Sciatic nerve (tissue), 2 donors: ENCODE measurements at places on chromosomes 3 and 15. TPM values are rescaled to one million over a fixed set of nuclear protein-coding genes. Genes with fewer than 3 reads are reported as not detected.

DNA sequence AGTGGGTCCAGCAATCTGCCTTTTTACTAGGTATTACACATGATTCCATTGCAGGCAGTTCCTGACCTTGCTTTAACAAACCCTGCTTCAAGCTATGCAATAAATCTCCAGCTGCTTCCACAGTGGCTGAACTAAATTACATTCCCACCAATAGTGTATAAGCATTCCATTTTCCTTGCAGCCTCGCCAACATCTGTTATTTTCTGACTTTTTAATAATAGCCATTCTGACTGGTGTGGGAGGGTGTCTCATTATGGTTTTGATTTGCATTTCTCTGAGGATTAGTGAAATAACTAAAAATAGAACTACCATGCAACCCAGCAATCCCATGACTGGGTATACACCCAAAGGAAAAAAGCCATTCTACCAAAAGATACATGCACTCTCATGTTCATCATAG is 36.4 kb upstream of the DNAJC13 start:
- no peak for DNase-seq

DNA sequence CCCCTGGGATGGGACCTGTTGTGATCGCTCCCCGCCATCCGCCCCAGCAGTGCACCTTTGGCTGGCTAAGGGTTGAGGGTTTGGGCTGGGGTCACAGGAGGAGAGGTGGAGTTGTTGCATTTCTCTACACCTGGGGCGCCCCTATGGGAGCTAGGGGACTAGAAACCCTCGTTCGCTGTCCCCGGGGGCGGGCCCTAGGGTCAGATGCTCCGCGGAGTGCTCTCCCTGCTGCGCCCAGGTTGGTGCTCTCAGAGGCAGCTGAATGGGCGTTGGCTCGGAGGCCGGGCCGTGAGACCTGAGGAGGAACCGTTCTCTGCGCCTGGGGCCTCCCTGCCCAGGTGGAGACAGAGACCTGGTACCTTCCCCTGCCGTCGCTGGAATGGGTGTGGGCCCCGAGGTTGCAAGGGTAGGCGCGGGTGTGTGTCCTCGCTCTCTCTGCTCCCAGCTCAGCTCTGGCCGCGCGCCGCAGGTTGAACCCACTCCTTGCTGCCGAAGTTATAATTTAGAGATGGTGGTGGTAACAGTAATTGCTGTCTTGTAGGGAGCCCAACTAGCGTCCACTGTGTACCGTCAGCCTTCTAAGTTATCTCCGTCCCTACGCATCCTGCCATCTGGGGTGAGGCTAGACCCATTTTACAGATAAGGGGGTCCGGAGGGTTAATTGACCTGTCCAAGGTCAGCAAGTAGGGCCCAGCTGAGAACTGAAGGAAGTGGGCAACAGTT is 965 bp downstream of the FLNB start:
- peak; percentile 69 for DNase-seq

GRCh38 chr3:161854232-161854771 is 357.7 kb downstream of the OTOL1 start:
- DNase-seq, result no peak

DNA sequence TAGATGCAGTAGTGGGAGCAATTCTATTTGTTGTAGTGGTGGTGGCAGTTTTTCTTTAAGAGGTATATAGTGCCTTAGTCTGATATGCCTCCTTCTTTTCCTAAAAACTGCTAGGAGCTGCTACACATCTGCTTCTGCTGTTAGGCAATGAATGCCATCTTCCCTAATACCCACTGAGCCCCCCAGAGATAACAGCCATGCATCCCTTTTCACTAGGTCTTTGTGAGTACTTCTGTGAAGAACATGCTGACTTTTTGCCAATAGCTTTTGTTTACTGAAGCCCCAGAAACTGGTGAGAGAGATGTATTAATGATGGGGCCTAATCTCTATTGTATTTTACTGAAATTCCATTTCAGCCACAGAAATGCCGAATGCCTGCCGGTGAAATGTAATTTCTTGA is 92.6 kb upstream of the CHL1 start:
- DNase-seq, result no peak

The INTS14 gene
- total RNA-seq, result 24.4 TPM

- DNase-seq, result no peak
Measured at GRCh38 chr15:30065025-30065801, 17.5 kb upstream of the GOLGA8J start.

DNA sequence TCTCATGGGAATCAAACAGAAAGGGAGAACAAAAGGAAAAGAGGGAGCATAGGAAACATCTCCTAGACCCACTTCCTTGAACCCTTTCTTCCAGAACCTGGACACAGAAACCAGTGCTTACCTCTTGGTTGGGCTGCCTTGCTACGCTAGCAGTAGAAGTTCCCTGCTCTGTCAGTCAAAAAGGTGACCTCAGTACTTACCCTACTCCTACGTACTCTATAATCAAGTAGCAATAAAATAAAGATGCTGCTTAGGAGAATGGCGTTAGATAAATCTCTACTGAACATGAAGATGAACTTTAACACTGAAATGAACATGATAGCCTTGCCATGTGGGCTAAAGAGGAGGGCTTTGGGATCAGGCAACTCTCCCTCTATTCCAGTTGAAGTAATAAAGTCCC is 7.4 kb downstream of the VEPH1 start:
- DNase-seq, result no peak

DNA sequence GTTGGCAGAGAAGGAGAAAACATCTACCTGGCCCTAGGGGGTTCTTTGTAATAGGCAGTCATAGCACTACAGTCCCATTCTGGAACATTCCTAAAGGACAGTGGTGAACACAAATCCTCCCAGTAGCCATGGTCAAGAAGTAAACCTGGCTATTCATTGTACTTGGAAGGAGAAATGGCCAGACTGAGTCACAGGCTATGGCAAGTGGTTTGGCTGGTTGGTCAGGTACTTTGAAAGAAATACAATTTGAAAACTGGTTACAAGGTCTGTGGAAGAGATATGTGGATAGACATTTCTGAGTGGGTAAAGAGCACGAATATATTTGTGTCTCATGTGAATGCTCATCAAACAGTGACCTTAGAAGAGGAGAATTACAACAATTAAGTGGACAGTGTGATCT is 33.0 kb upstream of the FAN1 start:
- DNase-seq, result no peak

The OR5K2 gene
- total RNA-seq, result not detected

The ALDH1L1 gene
- 4.1 TPM for total RNA-seq

DNA sequence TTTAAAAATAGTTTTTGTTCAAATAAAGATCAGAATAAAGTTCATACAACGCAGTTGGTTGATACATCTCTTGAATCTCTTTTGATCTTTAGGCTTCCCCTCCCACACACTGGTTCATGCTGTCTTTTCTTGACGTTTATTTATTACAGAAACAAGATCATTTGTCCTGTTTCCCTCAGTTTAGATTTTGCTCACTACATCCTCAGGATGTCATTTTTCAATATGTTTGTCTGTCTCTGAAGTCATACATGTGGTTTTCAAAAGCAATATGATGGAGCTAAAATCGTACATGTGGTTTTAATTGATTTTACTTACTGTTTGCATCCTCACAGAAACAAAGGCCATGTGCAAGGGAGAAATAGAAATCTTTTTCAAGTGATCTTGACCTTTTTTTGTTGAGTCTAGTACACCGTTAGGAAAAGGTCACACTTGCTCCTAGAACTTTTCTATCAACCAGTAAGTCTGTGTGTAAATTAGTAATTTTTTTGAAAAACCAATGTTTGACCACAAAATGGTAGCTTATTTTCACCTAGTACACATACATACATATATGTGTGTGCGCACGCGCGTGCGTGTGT is 63.7 kb upstream of the SENP5 start:
- DNase-seq, result no peak

DNA sequence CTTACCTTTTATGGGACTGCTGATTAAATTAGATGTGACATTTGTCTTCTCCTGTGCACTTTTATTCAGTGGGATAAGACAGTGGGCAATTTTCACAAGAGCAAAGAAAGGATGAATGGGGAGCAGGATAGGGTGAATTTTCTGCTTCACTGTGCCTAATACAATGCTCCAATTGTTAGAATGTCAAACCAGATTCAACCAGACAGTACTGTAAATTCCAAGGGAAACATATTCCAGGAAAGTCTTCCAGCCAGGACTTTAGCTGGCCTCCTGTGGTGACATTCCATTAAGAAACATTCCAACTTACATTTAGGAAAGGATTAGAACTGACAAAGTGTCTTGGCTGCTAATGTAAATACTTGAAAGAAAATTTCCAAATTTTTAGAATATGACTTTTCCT is 100.1 kb upstream of the PROK2 start:
- no peak for DNase-seq

GRCh38 chr3:16433701-16434151 is 79.8 kb downstream of the RFTN1 start:
- no peak for DNase-seq

DNA sequence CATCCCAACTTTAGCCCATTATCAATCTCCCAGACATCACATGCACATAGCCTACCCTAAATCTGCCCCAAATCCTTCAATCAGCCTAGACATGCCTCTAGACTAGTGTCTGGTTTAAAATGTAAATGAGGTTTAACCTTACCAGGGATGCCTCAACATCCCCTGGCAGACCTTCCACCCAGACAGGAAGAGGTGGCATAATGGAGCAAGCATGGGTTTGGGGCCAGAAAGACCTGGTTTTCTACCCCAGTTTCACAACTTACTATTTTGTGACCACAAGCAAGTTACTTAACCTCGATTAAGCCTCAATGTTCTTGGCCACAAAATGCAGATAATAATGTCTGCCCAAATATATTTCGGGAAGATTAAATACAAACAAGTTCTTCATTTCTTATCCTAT is 28.3 kb upstream of the THBS1 start:
- no peak for DNase-seq

GRCh38 chr3:197428117-197428801 is 127.5 kb downstream of the BDH1 start:
- DNase-seq, result peak; percentile 68

DNA sequence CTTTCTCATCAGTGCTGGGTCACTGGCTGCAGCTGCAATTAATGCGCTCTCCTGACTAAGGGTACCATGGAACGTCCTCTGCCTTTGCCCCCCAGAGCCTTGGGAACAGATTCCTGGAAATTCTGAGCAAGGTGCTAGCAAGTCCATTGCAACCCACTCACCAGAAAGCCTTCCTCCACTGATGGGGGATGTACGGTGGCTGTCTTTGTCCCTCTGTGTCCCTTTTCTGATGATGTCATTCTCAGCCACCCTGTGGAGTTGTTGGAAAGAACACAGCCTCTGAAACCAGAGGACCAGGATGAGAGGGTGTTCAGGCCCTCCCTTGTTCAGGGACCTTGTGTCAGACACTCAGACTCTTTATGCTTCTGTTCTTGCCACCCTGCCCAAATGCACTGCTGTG is 38.1 kb upstream of the ZBTB38 start:
- DNase-seq, result no peak

GRCh38 chr15:68330901-68331300 is 53.4 kb downstream of the FEM1B start:
- DNase-seq, result no peak

DNA sequence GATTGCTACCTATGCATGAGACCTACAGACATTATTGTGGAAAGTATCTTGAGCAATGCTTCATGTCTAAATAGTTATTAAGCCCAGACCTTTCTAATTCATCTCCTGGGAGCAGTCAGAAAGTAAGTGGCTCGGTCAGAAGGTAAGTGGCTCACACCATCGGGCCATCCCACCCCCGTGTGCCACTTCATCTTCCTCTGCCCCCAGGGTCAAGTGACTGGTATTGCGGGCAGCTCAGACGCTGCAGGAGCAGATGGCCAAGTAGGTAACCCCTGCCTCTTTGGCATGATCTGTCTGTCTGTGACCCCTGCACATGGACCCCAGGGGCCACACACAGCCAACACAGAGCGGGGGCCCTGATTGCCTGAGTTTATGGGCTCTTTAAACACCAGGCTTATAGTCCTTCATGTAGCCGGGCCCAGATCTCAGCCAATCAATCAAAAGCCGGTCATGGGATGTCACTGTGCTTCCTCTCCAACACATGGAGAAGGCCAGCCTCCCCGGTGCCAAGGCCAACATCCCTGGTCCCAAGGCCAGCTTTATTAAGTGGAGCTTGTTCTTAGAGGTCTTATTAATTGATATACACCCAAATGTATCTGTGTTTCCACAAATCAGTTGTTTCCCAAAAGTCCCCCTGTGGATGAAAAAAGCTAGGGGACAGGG is 42.9 kb downstream of the LARP6 start:
- DNase-seq, result no peak

- no peak for DNase-seq
Measured at GRCh38 chr15:82968066-82968465, 15.5 kb upstream of the HOMER2 start.

The CDHR4 gene
- total RNA-seq, result 1.6 TPM

DNA sequence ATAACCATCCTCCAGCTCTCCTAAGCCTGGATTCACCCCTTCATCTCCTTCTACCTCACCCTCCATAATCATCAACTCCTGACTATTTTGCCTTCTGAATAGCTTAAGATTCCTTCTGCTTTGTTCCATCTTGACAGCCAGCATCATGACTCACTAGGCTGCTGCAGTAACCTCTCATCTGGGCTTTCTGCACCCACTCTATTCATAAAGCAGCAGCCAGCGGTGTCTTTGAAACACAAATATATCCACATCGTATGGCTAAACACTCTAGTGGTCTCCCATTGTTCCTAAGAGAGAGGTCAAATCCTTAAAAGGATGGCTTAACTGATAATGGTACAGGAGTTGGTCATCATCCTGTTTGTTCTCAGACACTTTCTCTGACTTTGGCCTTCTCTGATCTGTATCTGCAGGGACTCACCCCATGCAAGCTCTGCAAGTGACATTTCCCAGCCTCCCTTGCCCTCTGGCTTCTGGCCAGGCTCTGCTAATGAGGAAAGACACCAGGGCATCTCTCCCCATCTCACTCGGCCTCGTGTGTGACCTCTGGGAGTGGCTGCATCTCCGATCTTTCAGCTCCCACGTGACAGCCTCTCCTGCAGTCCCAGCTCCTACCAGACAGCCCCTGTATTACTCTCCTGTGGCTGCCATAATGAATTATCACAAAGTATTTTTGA is 6.2 kb downstream of the GRK7 start:
- DNase-seq, result no peak

The KIF15 gene
- total RNA-seq, result 0.53 TPM

The CMC1 gene
- 17.0 TPM for total RNA-seq

DNA sequence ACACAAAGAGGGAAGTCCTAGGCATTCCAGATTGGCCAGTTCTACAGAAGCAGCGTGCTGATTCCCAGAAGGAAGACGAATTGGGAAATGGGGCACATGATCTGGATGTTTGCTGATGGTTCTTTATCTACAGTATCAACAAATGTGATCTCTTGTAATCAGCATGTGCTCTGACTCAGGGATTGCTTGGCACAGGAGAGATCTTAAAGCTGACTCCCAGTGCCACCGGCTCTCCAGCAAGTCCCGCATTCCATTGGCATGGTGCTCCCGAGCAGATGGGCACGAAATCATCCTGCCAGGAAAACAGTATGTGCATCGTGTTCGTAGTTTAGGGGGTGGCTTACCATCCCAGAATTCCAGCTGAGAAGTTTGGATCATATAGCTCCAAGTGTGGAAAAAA is 259.9 kb upstream of the NR2F2 start:
- no peak for DNase-seq

The CADM2 gene
- 60.8 TPM for total RNA-seq

The SLC9A9 gene
- 16.0 TPM for total RNA-seq

- DNase-seq, result no peak
Measured at GRCh38 chr3:56837196-56837955, 35.6 kb upstream of the ARHGEF3 start.
